ENCODE measurements at places on chromosomes 16 and 17.

GRCh38 chr16:25895380-25895779 lies 203.6 kb downstream of the HS3ST4 start:
- DNase-seq = no peak

DNA sequence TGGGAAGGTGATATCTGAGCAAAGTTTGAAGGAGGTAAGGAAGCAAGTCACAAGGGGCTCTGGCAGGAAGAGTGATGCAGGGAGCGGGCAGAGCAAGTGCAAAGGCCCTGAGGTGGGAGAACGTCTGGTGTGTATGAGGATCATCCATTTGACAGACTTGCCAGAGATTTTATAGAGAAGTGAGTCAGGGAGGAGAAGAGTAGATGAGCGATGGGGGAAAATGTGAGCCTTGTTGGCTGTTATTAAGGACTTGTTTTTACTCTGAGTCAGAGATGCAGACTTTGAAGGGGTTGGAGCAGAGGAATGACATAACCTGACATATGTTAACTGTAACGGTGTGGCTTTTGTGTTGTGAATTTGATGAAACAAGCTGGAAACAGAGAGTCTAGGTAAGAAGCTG lies 3.5 kb upstream of the CLEC10A start:
- DNase-seq = no peak

- no peak for DNase-seq
Measured at GRCh38 chr17:51585514-51586104, 325.3 kb downstream of the UTP18 start.

DNA sequence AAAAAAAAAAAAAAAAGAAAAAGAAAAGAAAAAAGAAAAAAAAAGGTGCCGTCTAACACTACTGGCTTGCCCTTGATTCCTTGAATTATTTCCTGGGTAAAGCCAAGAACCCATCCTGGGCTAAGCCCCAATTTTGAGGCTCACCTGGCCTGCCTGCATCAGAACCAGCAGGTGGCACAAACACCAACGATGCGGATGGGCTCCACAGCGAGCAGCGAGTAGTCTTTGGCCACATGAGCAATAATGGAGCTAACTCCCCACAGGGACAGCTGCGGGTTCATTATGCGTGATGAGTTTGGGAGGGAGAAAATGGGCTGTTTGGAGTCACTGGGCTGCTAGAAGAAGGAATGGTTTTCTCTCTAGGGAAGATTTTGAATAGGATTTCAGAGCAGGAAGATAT lies 91.1 kb downstream of the ASIC2 start:
- DNase-seq = no peak

DNA sequence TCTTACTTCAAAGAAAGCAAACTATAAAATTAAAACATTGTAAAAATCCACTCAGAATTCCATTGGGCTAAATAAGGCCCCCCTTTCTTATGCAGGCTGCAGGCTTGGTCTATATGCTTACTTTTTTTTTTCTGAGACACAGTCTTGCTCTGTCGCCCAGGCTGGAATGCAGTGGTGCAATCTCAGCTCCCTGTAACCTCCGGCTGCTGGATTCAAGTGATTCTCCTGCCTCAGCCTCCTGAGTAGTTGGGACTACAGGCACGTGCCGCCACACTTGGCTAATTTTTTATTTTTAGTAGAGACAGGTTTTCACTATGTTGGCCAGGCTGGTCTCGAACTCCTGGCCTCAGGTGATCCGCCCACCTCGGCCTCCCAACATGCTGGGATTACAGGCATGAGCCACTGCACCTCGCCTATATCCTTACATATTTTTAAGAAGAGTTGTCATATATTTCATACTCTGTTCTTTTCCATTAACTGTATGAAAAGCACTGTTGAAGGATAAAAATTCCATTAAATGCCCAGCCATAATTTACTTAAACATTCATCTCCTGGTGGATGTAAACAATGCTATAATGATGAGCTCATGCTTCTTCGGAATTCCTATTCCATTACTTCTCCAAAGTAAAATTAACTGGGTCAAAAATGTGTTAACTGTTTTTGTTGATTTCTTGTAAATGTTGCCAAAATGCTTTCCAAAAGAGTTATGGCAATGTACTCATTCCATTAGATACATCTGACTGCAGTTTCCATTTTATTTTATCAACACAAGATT lies 17.8 kb downstream of the SNN start:
- DNase-seq = no peak

DNA sequence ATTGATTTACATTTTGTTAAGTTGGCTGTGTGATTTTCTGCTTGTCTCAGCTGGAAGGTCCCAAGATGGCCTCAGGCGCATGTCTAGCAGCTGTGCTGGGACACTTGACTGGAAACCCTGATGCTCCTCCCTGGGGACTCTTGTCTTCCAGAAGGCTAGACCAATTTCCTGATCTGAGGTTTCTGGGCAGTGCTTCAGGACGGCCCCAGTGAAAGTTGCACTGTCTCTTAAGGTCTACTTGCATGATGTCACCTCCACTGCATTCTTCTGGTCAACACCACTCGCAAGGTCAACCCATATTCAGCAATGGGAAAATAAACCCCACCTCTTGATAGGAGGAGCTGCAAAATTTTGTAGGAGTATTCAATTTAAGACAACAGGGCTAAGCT lies 116.0 kb downstream of the SALL1 start:
- DNase-seq = no peak

GRCh38 chr16:333406-334094 lies 19.0 kb downstream of the AXIN1 start:
- DNase-seq = no peak

DNA sequence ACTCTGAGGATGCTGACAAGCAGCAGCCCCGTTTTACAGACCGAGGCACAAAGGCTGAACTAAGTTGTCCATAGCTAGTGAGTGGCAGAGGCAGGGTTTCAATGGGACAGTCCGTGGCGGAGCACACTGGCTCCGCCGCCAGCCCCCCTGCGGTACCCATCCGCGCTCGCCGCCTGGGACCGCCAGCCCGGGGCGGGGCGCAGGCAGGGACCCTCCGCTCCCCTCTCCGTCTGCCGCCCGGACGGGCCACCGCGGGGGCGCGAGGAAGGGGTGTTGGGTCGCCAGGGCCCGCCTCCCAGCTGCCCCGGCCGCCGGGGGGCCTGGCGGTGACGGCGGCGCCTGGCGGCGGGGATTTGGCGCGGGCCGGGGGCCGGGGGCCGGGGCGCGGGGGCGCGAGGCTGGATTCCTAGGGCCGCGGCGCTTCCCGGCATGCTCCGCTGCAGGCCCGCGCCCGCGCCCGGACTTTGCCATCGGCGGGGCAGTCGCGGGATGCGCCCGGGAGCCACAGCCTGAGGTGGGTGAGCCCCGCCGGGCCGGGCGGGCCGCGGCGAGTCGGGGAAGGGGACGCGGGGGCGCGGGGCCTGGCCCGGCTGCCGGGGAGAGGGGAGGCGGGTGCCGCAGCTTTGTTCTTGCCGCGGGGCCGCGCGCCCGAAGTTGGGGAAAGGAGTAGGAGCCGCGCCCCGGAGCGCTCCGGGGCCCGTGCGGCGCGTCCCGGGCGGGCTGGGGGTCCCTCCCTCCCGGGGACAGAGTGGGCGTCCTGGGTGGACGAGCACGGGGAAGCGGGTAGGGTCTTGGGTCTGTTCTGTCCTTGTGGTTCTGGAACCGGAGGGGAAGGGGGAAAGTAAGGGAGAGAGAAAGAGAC lies at the start of gene TMEM98:
TSS of gene TMEM98 (plus strand) at position 430 of the 862 bp plus-strand sequence. CDS start 3,376 bp downstream, outside the sequence.
- no peak for DNase-seq

DNA sequence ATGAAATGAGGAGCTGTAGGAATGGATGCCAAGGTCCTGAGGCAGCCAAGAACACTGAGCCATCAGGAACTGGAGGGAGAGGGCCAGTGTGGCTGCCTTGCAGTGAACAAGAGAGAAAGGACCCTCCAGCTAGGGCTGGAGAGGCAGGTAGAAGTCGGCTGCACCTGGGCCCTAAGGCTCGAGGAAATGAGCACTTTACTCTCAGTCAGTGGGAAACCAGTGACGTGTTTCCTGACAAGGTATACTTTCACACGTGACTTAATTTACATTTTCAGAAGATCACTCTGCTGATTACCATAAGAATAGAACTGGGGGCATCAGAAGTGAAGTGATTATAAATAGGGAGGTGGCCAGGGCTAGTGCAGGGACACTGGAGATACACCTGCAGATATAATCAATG lies 115.2 kb downstream of the C17orf67 start:
- no peak for DNase-seq

DNA sequence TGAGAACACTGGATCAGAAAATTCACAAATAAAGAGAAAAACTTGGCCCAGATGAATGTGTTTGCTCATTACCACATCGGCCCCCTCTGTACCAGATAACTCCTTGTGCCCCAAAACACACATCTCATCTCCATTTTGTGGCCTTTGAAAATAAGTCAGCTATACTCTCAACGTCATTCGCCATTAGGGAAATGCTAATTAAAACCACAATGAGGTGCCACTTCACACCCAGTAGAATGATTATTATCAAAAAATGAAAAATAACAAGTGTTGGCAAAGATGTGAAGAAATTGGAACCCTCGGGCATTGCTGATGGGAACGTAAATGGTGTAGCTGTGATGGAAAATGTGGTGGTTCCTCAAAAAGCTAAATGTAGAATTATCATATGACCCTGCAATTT lies 34.6 kb upstream of the AKTIP start:
- no peak for DNase-seq

DNA sequence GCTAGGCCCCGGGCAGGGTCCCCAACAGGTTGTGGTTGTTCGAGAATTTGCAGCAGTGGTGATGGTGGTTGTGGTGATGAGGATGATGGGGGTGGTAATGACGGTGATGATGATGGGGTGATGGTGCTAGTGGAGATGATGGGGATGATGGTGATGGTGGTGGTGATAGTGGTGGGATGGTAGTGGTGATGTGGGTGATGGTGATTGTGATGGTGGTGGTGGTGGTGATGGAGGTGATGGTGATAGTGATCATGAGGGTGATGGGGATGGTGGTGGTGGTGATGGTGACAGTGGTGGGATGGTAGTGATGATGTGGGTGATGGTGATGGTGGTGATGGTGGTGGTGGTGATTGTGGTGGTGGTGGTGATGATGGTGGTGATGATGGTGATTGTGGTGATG lies 343.3 kb downstream of the SEC14L1 start:
- DNase-seq = no peak

DNA sequence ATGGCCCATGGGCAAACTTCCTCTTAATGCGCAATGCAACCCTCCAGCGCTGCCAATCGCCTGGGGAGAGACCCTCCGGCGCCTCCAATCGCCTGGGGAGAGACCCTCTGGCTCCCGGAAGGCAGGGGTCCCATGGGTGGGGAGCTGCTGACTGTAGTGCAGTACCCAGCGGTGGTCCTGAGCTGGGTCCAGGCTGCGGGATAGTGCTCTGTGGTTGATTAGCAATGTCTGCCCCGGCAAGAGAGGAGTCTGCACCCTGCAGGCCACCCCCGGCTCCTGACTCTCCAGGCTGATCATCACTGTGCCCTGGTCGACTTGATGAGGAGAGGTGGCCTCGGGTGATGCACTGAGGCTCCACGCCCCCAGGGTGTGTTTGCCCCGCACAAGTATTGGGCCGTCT lies 44.6 kb upstream of the ZNF469 start:
- no peak for DNase-seq
